ENCODE measurements at places on chromosomes 1 and 21. TPM values are rescaled to one million over a fixed set of nuclear protein-coding genes. Genes with fewer than 3 reads are reported as not detected.

C1QC gene
- 126 TPM for total RNA-seq

EDARADD gene
- 2.2 TPM for total RNA-seq

DNA sequence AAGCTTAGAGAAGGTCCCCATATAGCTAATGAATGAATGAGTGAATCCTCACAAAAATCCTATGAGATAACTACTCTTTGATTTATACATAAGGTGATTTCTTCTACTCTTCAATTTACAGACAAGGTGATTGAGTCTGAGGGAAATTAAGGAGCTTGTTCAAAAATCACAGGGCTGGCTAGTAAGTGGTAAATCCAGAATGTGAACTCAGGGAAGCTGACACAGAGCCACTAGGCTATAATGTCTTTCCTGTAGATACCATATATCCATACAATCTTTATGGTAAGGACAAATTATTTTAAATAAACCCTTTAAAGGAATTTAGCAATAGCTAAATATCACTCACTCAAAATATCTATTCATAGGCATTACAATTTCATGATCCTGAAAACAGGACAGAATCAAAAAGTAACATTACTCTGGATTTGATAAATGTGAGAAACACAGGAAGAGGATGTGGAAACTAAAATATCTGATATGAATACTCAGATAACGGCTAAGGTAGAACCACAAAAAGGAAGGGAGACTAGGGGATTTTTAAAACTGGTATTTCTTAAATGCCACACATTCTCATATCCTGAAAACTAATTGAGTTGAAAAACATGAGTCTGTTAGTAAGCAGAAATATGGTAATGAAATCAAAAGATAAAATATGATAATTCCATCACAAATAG is 108.2 kb downstream of the NBPF12 start:
- DNase-seq, result no peak

- peak; percentile 72 for DNase-seq
Observed at GRCh38 chr1:50333595-50333974, 89.7 kb downstream of the DMRTA2 start.

Data from sciatic nerve (tissue), 2 donors.